Ovary (tissue), 10 donors: ENCODE measurements at places on chromosomes 3 and 15.

GRCh38 chr3:113441051-113441770 is at the start of gene CFAP44:
Gene CFAP44 (minus strand): TSS chr3:113441493. CDS start chr3:113433664, 7,829 bp downstream.
- peaks cover 3% of the 10 kb centered on the region for H3K4me1 ChIP-seq
- DNase-seq, result peak; percentile 89
- no peak within 1 kb of the TSS for H3K27ac ChIP-seq
- H3K36me3 ChIP-seq, result no peaks in the 10 kb centered on the region
- no peaks in the 10 kb centered on the region for H3K27me3 ChIP-seq
- H3K4me3 ChIP-seq, result peak within 1 kb of the TSS; percentile 35

GRCh38 chr3:106577241-106577640 is 708.4 kb upstream of the CBLB start:
- H3K4me3 ChIP-seq, result no peak overlapping the region
- H3K4me1 ChIP-seq, result no peaks in the 10 kb centered on the region
- no peaks in the 10 kb centered on the region for H3K27me3 ChIP-seq
- DNase-seq, result no peak
- no peaks in the 10 kb centered on the region for H3K36me3 ChIP-seq

- no peak overlapping the region for H3K27ac ChIP-seq
- no peaks in the 10 kb centered on the region for H3K36me3 ChIP-seq
- H3K4me3 ChIP-seq, result no peak overlapping the region
- H3K27me3 ChIP-seq, result no peaks in the 10 kb centered on the region
- peaks cover 4% of the 10 kb centered on the region for H3K4me1 ChIP-seq
- DNase-seq, result no peak
These were observed 121.9 kb downstream of the ATP10A start for GRCh38 chr15:25741256-25741580.

DNA sequence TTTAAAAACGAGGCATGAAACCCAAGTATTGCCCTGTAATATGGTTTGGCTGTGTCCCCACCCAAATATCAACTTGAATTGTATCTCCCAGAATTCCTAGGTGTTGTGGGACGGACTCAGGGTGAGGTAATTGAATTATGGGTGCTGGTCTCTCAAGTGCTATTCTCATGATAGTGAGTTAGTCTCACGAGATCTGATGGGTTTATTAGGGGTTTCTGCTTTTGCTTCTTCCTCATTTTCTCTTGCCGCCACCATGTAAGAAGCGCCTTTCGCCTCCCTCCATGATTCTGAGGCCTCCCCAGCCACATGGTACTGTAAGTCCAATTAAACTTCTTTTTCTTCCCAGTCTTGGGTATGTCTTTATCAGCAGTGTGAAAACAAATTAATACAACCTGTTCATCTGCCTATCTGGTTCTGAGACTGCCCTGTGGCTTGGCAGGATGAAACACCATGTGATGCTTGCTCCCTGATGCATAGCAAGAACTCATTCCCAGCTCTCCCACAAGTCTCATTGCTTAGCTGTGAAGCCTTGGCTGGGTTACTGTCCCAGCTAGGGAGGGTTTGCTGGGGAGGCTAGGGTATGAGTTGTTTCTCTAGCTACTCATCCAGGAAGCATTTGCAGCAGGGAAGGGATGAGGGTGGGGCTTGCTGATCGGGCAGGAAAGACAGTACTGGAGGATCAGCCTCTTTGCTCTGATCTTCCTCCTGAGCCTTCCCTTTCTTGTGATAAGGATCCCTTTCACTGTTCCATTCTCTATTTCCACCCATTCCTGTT is 3.7 kb upstream of the SQOR start:
- no peaks in the 10 kb centered on the region for H3K27me3 ChIP-seq
- DNase-seq, result no peak
- no peak overlapping the region for H3K4me3 ChIP-seq
- H3K36me3 ChIP-seq, result no peaks in the 10 kb centered on the region
- no peak overlapping the region for H3K27ac ChIP-seq
- peaks cover 5% of the 10 kb centered on the region for H3K4me1 ChIP-seq

GRCh38 chr3:40363674-40364073 is 23.3 kb upstream of the ENTPD3 start:
- no peaks in the 10 kb centered on the region for H3K36me3 ChIP-seq
- DNase-seq, result no peak
- H3K27ac ChIP-seq, result no peak overlapping the region
- H3K27me3 ChIP-seq, result no peaks in the 10 kb centered on the region
- no peak overlapping the region for H3K4me3 ChIP-seq

GRCh38 chr3:143605233-143605950 is 242.9 kb downstream of the SLC9A9 start:
- no peak overlapping the region for H3K4me3 ChIP-seq
- no peak for DNase-seq
- no peaks in the 10 kb centered on the region for H3K27me3 ChIP-seq
- H3K36me3 ChIP-seq, result no peaks in the 10 kb centered on the region
- no peak overlapping the region for H3K27ac ChIP-seq

- no peak overlapping the region for H3K27ac ChIP-seq
- H3K36me3 ChIP-seq, result no peaks in the 10 kb centered on the region
- DNase-seq, result no peak
- no peaks in the 10 kb centered on the region for H3K27me3 ChIP-seq
These were observed 32.5 kb downstream of the CA12 start for GRCh38 chr15:63349156-63349555.

GRCh38 chr15:26686547-26687187 is 86.2 kb downstream of the GABRB3 start:
- no peak for DNase-seq
- H3K4me1 ChIP-seq, result no peaks in the 10 kb centered on the region
- H3K27ac ChIP-seq, result no peak overlapping the region

GRCh38 chr15:81372575-81372974 is 1.4 kb downstream of the TMC3 start:
- H3K27me3 ChIP-seq, result no peaks in the 10 kb centered on the region
- DNase-seq, result no peak
- no peak overlapping the region for H3K27ac ChIP-seq

- H3K4me1 ChIP-seq, result no peaks in the 10 kb centered on the region
- H3K36me3 ChIP-seq, result no peaks in the 10 kb centered on the region
- no peak for DNase-seq
- no peak overlapping the region for H3K27ac ChIP-seq
- H3K27me3 ChIP-seq, result no peaks in the 10 kb centered on the region
- H3K4me3 ChIP-seq, result no peak overlapping the region
These were observed 368.3 kb upstream of the DCBLD2 start for GRCh38 chr3:99269606-99270351.

DNA sequence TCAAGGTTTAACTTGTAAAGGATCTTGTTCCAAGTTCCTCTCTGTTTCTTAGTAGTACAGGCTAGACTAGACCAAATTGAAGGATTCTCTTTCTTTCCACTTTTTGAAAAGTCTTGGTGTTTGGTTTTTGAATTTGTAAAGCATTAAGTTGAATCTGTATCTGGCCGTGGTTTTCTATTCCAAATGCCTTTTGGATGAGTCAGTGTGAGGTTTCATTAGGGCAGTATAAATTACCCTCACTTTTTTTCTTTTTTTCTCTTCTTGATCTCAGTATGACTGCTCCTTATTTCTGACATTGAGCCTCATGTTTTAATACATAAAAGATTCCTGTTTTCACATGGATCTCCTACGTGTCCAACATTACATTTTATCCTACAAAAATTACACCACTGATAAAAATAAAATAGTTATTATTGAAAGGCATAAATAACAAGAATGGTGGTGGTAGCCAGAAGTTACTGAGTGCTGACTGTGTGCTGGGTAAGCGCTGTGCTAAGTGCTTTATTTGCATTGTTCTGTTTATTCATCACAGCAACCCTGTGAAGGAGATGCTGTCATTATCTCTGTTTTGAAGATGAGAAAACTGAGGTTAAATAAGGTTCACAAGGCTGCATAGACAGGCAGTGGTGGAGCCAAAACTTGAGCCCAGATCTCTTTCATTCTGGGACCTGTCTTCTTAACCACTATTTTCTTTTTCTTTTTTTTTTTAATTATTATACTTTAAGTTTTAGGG is 48.3 kb downstream of the MITF start:
- DNase-seq, result no peak
- H3K4me3 ChIP-seq, result no peak overlapping the region
- H3K4me1 ChIP-seq, result peaks cover 19% of the 10 kb centered on the region

- peaks cover 3% of the 10 kb centered on the region for H3K4me1 ChIP-seq
- H3K27ac ChIP-seq, result no peak overlapping the region
- no peak for DNase-seq
- no peaks in the 10 kb centered on the region for H3K36me3 ChIP-seq
These were observed 74.1 kb upstream of the POMGNT2 start for GRCh38 chr3:43180027-43180426.
